Left lobe of liver (tissue), 2 donors: ENCODE measurements at places on chromosomes 4 and X.

- no peak for DNase-seq
These were observed 130.2 kb downstream of the AMELX start for GRCh38 chrX:11423362-11423818.

DNA sequence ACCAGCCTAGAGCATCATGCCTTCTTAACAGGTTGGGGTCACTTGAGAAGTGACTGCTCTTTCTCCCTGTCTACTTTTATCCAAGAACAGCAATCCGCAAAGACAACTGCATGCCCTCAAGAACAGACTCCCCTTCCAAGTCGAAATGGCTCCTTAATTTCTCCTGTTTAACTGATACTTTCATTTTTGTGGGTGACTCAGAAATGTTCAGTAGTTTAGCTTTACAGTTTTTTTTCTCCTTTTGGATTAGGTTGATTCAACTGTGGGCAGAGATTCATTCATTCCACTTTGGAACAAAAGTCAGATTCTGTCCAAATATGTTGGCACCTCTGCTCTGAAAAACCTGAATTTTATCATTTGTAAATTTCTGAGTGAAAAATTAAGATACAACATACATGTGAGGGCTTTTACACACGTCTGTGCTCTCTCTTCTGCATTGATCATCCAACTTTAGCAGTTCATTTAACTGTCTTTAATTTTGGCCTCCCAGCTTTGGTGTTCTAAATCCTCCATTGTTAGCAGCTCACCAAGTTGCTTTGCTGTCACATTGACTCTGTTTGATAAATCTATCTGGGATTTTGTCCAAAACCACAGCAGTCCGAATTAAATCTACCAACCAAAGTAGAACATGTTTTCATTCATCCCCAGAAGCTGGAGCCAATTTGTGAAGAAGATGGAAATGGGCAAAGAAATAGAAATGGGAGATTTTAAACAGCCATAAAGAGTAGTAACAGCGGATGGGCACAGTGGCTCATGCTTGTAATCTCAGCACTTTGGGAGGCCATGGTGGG is 50.0 kb downstream of the HOPX start:
- DNase-seq, result no peak

DNA sequence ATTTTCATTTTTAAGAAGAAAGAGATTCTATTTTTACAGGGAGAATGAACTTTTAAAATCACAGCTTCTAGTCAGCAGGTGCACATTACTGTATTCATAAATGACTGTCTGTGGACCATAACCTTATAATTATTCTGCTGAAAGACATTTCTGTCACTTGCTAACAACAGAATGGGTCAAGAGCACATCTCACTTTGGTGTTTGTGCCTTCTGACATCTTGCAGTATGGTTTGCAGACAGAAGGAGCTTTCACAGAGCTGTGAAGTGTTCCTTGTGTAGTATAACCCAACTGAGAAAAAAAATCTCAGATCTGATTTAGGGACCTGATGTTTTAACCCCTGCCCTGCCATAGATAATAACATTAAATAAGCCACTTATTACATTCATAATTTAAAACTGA is 131.4 kb upstream of the CTSO start:
- no peak for DNase-seq

GRCh38 chrX:13265549-13266132 is 54.2 kb downstream of the ATXN3L start:
- no peak for DNase-seq

DNA sequence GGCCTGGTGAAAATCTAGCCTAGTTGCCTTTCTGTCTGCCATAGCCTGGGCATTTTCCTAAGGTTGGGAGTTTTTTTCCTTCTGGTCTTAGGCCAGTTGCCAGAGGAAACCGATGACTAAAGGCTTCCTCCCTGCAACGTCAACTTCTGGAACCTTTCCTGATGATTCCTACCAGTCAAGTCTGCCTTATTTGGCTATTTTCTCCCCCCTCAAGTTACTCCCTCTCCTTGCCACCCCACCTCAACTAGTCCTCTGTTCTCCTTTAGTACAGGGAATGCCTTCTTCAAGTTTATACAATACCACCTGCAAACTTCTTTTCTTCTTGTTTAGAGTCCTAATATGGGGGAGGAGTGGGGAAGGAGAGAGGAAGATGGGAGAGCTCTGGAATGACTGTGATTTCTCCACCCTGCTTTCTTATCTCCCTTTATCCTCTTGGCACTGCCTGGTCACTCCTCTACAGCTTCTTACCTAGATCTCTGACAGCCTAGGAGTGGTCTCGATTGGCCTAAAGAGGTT is 10.6 kb downstream of the MSN start:
- no peak for DNase-seq

DNA sequence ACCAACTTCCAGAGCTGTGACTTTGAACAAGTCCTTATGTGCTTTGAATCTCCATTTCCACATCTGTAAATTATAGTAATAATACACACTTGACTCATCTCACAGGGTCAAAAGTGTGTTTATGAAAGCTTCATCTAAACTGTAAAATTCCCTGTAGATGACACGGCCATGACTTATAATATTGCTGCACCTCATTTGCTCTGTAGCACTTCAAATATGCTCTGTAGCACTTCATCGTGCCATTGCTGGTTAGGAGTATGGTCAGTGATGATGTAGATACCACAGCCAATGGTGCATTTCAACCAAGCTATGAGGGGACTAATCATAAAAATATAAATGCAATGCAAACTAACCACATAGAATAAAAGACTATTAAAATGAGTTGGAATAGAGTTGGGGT is 318.6 kb downstream of the ANK2 start:
- DNase-seq, result no peak

DNA sequence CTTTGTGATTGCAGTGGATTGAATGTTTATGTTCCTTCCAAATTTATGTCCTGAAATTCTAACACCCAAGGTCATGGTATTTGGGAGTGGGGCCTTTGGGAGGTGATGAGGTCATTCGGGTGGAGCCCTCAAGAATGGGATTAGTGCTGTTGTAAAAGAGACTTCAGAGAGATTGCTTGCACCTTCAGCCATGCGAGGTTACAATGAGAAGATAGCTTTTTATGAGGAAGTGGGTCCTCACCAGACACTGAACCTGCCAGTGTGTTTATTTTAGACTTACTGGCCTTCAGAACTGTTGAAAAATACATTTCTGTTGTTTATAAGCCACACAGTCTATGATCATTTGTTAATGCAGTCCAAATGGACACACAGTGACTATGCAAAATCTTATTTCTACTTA is 161.0 kb upstream of the GPRIN3 start:
- DNase-seq, result no peak

- DNase-seq, result no peak
These were observed 377 bp downstream of the CHRNA9 start for GRCh38 chr4:40335525-40335894.

GRCh38 chr4:89324671-89325070 is 17.1 kb upstream of the GPRIN3 start:
- DNase-seq, result no peak

DNA sequence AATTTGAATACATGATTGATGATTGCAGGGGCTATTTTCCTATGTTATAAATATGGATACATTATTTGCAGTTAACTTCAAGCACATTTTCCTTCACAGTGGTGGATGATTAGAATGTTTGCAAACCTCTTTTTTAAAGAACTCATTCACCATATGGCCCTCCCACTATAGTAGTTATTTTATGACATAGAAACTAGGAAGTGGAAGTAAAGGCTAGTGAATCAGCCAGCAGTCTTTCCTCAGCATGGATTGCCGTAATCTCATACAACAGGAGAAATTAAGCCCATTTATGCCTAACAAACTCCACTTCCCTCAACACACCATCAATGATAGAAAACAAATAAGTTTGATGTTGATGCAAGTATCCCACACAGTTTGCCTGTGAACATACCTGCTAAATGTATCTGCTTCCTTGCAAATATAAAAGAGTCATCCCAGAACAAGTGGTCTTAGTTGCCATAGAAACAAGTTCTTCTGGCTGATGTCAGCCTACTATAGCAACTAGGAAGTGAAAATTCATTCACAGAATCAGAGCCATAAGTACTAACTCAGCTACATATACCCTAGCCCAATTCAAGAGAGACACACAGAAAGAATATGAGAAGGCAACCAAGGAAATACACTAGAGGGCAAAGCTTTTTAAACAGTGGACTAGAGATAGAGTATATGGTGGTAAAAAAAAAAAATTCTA is 100.9 kb upstream of the RADX start:
- no peak for DNase-seq

- DNase-seq, result no peak
These were observed 12.5 kb upstream of the HSFX4 start for GRCh38 chrX:149916745-149917392.

GRCh38 chr4:90137555-90137954 is 10.4 kb downstream of the CCSER1 start:
- no peak for DNase-seq

DNA sequence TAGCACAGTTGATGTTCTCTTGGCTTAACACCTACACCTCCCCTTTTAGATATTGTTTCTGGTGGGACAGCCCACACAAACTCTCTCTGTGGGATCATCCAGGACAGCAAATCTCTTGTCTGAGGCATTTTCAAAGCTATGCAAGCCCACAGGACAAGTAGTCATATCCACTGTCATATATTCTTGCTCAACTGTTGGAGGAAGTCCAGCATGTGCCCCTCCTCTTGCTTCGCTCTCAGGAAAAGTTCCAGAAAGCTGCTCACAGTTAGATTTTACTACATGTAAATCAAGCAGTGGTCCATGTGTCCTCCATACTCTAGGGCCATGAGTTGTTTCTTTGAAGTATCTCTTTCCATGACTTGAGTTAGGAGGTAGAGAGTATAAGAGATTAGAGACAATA is 260.7 kb downstream of the INPP4B start:
- DNase-seq, result no peak

DNA sequence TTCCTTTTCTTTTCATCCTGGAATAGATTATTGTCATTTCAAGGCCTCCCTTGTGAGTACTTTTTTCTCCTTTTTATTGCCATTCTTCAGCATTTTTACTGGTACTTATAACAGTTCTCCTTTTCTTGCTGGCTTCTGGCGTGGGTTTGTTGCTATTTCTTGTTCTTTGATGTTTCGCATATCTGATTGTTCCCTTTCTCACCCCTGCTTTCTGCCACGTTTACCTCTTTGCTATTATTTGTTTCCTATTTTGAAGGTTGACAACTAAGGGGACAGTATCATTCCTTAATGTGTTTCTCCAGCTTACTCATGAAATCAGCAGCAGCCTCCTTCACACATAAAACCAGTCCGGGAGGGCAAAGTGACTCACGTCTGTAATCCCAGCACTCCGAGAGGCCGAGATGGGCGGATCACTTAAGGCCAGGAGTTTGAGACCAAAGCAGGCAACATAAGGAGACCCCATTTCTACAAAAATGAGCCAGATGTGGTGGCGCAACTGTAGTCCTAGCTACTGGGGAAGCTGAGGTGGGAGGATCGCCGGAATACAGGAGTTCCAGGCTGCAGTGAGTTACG is 72.6 kb downstream of the DMD start:
- no peak for DNase-seq

DNA sequence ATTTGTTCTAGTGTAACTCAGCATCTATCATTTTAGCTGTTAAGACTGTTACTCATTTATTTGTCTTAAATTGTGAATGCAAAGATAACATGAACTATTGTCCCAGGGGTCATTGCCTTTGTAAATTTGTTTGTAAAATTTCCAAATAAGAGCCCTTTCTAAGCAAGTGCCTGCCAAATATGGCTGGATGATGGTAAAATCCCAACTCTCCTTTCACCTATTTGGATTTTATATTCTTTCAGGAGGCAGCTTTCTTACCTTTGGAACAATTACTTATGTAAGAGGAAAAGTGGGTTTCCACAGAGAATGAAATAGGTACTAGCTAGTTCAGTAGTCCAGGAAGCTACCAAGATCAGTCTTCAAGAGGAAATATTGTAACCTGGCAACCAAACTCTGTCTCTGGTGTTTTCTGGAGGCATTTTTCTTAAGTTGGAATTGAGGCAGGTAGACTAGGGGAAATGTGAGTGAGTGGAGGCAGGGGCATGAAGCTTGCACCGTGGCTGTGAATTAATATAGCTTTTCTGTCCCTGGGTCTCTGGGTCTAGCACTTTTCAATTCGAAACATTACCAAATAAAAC is 363.0 kb upstream of the ZCCHC13 start:
- no peak for DNase-seq

- DNase-seq, result no peak
These were observed 4.8 kb downstream of the USP38 start for GRCh38 chr4:143189528-143189927.

DNA sequence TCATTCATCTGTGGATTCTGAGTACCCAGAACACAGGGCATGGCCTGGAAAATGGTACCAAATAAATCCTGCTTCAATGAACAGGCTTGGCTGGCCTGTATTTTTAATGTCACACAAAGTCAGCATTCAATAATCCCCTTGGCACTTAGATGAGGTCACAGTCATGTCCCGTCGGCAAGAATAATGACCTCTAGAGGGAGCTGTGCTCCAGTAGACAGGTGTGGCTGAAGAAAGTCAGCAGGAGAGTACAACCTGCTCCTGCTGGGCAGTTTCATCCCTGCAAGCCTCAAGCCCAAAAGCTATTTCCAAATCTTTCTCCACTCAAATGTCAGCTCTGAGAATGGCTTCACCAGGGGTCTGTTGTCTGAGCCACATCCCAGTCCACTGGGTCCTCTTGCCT is 404.0 kb upstream of the F9 start:
- peak; percentile 51 for DNase-seq

DNA sequence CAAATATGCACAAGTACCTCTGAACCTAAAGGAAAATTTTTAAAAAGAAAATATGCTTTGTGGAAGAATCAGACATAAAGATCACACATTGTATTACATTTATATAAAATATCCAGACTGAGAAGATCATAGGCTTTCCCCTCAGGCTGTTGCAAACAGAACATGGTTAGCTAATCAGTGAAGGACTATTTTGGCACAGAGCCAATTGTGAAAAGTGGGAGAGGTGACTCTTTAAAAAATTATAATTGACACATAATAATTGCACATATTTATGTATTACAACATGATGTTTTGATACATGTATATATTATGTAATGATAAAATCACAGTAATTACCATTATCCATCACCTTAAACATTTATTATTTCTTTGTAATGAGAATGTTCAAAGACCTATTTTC is 44.1 kb upstream of the FOXR2 start:
- DNase-seq, result no peak

- DNase-seq, result peak; percentile 58
These were observed 1.3 kb upstream of the MAMLD1 start for GRCh38 chrX:150361777-150362351.
